ENCODE measurements at places on chromosomes 5 and 9.
A peak's percentile ranks its signal among the peaks of the same experiment; 100 is the strongest.

DNA sequence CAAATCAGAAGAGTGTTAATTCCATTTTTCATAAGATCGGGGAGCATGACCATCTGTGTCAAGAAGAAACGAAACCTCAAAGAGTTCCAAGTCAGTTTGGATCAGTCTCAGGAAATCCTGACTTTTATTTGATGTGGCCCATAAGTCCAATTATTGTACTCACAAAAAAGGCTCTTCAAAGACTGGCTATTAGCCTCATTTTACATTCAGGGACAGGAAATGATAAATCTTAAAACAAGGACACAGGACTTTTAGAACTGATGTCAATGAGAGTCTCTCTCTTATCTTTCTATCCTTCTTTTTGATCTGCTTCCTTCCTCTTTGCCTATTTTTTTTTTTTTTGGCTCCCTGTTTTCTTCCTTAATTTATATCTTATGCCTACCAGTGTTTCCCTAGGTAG is 43.7 kb upstream of the SHOC1 start:
- DNase-seq = no peak

GRCh38 chr9:74810200-74810599 is 77.5 kb downstream of the TRPM6 start:
- DNase-seq = no peak

DNA sequence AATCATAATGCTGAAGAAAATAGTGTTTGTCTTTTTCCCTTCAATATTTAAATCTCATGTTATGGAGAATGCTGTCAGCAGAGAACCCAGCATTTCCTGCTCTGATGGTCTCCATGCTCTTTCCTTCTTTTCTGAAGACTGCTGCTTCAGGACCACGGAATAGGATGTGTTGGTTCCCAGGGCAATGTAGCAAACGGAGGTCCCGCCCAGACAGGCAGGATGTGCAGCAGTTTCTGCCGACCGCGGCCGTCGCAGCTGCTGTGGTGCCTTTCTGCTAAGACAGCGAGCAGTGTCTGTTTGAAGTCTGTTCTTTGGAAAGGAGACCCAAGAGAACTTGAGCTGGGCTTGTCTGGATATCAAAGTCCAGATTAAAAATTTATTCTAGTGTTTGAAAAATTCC is 654.3 kb downstream of the CCDC171 start:
- peak; percentile 74 for DNase-seq

DNA sequence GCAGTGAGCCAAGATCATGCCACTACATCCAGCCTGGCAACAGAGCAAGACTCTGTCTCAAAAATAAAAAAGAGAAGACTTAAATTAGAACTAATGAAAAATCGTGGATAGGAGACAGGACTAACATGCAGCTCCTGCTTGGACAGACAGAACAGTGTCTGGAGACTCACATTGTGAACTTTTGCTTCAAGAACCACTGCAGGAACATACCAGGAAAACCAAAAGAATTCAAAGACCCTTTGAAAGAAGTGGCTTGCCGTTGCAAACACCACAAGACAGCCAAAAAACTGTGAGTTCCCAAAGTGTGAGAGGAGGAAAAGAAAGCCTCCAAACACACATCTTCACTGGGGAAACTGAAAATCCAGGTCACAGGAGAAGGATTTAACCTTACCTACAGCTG is 48.8 kb upstream of the SNAPC3 start:
- DNase-seq = no peak
